Endothelial cell (in vitro differentiated cells): ENCODE measurements at places on chromosomes 4 and X.

DNA sequence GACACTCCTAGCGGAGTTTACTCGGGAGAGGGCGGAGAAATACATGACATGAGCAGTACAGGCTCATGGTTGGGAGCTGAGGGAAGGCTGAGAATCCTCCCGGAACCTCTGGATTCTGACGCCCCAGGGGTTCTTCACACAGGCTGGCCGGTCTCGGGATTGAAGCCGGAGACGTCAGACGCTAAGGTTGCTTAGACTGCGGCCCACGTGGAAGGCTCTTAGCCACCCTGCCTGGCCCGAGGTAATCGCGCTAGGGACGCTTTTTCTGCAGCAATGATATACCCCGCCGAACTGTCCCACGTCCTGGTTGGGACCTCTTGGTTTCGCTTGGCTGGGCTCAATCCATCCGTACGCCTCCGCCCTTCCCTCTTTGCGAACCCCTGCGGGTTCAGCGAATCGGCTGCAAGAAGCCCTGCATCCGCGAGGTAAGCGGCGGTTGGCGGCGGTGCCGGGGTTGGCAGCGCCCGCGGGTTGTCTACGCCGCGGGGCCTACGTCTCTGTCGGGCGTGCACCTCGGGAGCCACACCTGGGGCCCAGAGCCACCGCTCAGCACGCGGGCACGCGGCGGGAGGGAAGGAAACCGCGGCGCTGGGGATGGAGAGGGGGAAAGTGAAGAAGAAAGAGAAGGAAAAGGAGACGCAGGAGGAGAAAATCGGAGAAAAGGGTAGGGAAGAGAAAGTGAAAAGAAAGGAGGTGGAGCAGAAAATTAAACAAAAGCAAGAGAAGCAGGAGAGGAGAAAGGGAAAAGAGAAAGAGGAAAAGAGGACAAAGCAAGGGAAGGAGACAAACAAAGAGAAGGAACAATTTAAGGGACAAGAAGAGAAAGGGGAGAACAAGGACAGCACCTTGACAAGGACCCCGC lies at the start of gene ARL9:
ARL9 (plus strand) TSS at position 523 of the 862 bp plus-strand sequence; CDS start at position 595, 72 bp downstream.
- peaks cover 10% of the 10 kb centered on the region for H3K4me1 ChIP-seq
- DNase-seq = peak; percentile 43
- H3K27ac ChIP-seq = peak within 1 kb of the TSS; percentile 16
- H3K27me3 ChIP-seq = peaks cover 5% of the 10 kb centered on the region
- peak within 1 kb of the TSS; percentile 85 for H3K4me3 ChIP-seq
- peaks cover 13% of the 10 kb centered on the region for H3K36me3 ChIP-seq

- no peak overlapping the region for H3K27ac ChIP-seq
- no peak for DNase-seq
- no peak overlapping the region for H3K4me3 ChIP-seq
- no peaks in the 10 kb centered on the region for H3K36me3 ChIP-seq
Measured at GRCh38 chr4:156377036-156377710, 423.5 kb upstream of the CTSO start.

DNA sequence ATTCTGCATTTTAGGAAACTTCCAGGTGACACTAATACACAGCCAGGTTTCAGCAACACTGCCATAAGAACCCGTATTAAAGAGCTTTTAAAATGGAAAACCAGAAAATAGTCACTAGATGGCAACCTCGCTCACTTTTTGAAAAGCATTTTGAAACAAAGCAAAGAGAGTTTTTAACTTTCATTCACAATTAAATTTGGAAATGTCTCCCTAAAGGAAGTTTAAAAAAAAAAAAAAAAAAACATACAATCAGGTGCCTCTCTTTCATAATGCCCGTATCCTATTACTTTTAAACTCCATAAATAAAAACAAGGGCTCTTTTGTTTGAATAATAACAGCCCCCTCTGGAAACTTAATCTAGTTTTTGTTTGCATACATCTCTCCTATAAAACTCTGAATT lies 20.3 kb downstream of the MEPE start:
- no peaks in the 10 kb centered on the region for H3K36me3 ChIP-seq
- H3K27ac ChIP-seq = no peak overlapping the region
- no peak overlapping the region for H3K4me3 ChIP-seq

DNA sequence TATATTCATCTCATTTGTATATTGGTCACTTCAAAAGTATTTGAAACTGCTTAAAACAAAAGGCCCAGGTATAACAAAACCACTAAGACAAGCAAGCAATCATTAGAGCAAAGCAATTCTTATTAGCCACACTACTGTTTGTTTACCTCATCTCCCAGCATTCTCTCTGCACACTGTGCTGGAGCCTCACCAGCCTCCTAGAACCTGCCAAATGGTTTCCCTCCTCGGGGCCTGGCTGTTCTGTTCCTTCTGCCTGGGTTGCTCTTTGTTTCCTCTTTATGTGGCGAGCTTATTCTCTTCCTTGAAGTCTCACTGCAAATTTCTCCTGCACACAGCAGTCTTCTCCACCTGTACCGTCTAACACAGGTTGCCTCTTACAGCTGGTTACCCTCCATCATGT lies 67.5 kb upstream of the MND1 start:
- no peaks in the 10 kb centered on the region for H3K4me1 ChIP-seq
- H3K4me3 ChIP-seq = no peak overlapping the region
- peaks cover 3% of the 10 kb centered on the region for H3K27me3 ChIP-seq
- no peaks in the 10 kb centered on the region for H3K36me3 ChIP-seq
- no peak overlapping the region for H3K27ac ChIP-seq

- DNase-seq = no peak
- H3K36me3 ChIP-seq = no peaks in the 10 kb centered on the region
- H3K4me1 ChIP-seq = no peaks in the 10 kb centered on the region
- H3K27ac ChIP-seq = no peak overlapping the region
- no peak overlapping the region for H3K4me3 ChIP-seq
Measured at GRCh38 chrX:132795181-132795580, 163.2 kb downstream of the HS6ST2 start.

DNA sequence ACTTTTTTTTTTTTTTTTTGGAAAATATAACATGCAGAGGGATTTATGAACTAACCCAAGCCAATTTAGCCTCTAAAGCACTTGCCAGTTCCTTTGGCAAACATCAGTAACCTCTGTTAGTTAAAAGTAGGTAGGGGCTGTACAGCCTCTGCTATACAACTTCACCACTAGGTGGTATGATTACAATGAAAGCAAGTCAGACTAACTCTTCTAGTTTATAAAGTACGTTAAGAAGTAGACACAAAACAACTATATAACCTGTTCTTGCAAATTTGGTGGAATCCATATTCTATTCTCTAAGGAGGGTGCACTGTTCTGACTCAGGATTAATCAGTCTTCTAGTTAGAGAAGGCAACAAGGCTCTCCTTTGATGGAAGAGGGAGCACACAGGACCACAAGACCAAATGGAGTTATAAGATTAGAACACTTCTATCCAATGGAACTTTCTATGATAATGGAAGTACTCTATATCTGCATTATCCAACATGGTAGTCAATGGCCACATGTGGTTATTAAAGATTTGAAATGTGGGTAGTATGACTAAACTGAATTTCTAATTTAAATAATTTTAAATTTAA lies 12.8 kb downstream of the AIMP1 start:
- peaks cover 4% of the 10 kb centered on the region for H3K36me3 ChIP-seq
- no peaks in the 10 kb centered on the region for H3K27me3 ChIP-seq
- no peak overlapping the region for H3K27ac ChIP-seq
- H3K4me3 ChIP-seq = no peak overlapping the region

DNA sequence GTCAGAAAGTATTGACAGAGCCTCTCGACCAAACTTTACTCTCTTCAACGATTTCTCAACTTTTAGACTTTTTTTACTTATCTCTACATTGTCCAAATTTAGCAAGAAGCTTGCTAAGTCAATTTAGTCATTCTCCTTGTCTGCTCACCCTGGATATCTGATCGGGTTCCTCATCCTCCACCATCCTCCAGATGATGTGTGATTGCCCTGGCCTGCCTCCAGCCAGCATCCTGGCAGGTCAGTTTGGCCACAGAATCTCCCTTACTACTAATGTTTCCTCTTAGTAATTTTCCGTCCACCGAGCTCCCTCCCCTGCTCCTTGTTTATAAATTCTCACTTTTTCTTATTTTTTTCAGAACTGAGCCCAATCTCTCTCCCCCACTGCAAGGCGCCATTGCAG lies 167.9 kb upstream of the ZFP42 start:
- no peak for DNase-seq
- no peak overlapping the region for H3K4me3 ChIP-seq
- no peak overlapping the region for H3K27ac ChIP-seq
- H3K27me3 ChIP-seq = peaks cover 4% of the 10 kb centered on the region
- H3K36me3 ChIP-seq = no peaks in the 10 kb centered on the region
- H3K4me1 ChIP-seq = peaks cover 2% of the 10 kb centered on the region
